SK-N-MC (cell line): ENCODE measurements at places on chromosomes 7 and 10.
A peak's percentile ranks its signal among the peaks of the same experiment; 100 is the strongest.

GRCh38 chr10:12193193-12193592 lies 2.5 kb downstream of the NUDT5 start:
- DNase-seq: no peak

DNA sequence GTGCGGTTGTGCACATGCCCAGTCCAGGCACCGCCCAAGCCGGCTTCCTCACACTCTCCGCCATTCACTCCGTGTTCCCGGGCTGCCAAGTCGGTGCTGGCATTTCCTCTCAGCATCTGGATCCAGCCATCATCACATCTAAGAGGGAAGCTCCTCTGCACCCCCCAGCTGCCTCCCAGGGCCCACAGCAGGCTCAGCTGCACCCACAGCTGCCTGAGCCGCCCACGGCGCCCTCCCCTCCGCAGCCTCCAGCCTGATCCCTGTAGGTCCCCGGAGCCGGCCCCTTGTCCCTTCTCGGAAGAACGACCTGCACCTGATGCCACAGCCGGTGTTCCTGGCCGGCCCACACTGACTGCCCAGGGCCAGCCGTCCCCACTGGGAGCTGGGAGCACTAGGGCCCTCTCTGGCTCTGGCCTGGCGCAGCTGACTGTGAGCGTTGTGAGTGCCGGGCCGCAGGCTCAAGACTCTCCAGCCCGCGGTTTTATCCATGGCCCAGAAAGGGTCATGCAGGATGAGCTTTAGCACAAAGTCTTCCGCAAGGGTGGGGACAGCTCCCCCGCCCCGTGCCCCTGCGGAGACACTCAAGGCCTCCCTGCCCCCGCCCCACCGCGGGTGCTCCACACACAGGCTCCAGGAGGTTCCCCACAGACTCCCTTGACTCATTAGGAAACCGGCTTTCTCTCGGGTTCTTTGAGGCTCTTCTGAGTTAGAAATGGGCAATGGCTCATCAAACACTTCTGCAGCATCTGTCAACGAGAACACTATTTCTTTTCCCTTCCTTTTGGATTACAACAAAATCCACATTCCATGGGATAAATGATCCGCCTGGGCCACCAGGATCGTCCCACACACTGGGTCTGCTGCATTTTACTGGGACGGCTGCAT lies 31.2 kb downstream of the CFAP46 start:
- DNase-seq: no peak

- no peak for DNase-seq
Measured at GRCh38 chr10:46234431-46235060, 52.3 kb upstream of the ANTXRL start.

DNA sequence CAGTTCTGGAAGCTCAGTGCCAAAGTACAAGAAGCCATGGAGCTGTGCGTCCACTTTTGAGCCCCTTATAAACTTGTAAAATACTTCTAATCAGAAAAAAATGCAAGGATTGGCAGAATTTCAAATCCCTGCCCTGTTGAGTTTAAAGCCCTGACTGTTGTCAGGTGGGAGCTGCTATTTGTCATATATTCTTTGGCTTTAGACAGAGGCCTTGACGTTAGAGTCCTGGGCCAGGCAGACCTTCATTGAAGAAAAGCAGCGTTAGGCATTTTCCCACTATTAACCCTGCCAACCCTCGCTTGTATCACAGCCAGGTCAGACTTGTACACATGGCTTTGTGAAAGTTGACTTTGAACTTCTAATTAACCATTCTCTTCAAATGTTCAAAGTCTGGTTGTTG lies 155.4 kb downstream of the TWIST1 start:
- no peak for DNase-seq

DNA sequence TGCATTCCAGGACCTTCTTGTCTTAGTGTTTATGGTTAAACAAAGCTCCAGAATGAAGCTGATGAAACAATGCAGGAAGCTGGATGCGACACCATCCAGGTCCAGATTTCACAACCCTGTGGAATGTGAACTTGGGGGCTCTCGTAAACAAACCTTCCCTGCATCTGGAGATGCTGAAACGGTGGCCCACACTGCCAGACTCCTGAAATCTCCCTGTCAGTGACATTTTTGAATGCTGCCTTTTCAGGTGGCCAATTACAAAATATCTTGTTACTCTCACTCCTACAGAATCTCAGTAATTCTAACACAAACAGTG lies 18.8 kb downstream of the VIPR2 start:
- no peak for DNase-seq

- no peak for DNase-seq
Measured at GRCh38 chr7:76334320-76334967, 24.3 kb downstream of the YWHAG start.

GRCh38 chr7:128352153-128352537 lies 8.4 kb upstream of the RBM28 start:
- no peak for DNase-seq

DNA sequence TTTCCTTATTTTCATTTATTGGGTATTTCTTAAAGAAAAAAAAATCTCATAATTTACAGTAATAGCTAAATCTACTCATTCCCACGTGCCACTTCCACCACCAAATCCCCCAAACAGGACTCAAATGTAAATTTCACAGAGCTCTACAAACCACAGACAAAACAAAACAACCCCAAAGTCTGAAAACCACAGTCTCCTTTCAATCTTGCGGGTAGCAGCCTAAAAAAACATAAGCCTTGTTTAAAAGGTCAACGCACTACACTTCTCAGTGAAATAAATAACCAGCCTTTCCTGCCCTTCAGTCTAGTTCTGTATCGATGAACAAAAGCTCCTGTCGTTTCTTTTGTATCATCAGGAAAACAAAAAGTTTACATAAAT lies 121.8 kb upstream of the AFAP1L2 start:
- DNase-seq: no peak

- no peak for DNase-seq
Measured at GRCh38 chr10:30029872-30030256, 29.5 kb downstream of the JCAD start.

DNA sequence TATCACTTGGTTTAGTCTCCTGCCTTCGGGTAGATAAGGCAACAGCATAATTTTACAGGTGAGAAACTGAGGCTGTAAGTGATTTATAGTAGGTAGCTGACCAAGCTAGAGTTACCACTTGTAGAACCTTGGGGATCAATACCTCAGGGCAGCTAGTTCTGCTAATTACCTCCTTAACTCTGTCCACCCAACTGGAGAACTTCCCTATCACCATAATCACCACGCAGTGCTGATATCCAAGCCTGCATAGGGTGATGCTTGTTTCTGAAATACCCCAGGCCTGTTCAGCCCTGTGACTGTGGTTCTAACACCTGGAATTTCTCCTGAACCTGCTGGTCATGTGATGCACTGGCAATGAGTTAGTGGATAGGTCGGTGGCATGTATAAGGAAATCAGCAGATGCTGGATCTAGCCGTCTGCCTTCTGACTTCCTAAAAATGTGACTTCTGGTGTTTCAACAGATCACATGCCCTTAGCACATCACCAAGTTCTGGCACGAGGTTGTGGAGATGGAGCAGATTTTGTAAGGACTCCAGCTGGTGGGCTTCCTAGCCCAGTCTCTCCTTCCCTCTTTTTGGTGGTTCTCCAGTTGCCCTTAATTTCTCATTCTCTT lies 15.3 kb downstream of the PLAU start:
- DNase-seq: no peak

GRCh38 chr7:95318501-95319100 lies 5.7 kb downstream of the PON1 start:
- no peak for DNase-seq

GRCh38 chr7:112257073-112257472 lies 50.6 kb downstream of the ZNF277 start:
- DNase-seq: no peak

DNA sequence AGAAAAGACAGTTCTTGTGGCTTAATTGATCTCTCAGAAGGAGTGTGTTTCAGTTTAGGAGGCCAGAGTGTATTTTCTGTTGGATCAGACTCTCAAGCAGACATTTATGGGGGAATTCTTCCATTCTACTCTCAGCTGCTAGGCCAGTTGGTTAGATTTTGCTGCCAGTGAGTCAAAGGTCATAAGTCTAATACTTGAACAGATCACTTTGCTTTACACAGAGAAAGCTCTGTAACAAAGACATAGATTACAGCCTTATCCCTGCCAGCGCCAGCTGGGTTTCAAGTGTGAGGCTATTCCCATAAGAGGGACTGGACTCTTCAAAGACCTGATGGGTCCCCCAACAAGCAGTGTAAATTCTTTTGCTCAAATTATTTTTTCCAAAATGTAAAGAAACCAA lies 145.6 kb upstream of the SEMA3C start:
- no peak for DNase-seq

DNA sequence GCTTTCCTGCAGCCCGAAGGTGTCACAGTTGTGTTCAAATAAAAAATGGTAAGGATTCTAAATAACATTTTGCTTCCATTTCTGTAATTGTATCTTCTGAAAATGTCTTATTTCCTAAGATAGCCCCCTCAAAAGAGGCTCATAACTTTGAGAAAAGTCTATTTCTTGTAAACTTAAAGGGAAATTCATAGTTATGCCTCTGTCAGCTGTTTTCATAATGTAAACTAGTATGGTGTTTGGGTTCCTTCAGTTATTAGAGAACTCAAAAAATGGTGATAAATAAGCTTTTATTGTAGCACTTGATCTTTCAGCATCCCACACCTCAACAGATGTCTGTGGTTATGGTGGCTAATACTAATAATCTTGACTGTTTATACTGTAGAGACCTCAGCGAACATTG lies 57.1 kb downstream of the KLHDC10 start:
- DNase-seq: no peak

- no peak for DNase-seq
Measured at GRCh38 chr10:21831986-21832820, 171.3 kb downstream of the DNAJC1 start.

DNA sequence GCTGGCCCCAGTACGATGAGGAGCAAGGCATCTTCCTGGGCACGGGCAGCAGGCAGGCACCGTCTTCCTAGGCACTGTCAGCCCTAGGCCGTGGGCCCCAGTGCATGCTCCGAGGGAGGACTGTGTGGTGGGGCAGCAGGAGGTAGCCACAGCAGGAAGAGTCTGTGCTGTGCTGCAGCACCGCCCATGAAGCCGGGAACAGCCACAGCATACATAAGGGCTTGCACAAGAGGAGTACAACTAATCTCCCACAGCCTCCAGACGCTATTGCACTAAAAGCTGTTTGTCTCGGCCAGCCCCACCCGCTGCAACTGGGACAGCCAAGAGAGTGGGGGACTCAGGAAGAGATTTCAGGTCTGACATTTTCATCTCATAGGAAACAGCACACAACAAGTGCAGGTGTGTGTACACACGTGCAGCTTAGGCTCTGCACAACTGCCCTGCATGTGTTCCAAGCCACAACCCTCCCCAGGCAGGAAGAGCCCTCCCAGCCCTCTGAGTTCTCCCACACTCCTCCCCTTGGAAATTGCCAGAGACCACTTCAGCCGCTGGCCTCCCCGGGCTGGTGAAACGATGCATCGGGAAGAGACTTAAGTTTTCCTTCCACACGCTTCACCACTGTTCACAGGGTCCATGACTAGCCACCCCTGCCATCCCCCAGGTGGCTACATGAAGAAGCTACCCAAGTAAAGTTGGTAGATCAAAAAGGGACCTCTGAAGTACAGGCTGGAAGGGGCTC lies 88.1 kb upstream of the DDC start:
- DNase-seq: no peak

- peak; percentile 10 for DNase-seq
Measured at GRCh38 chr10:22148961-22149360, 68.9 kb downstream of the EBLN1 start.

- no peak for DNase-seq
Measured at GRCh38 chr7:23287612-23288011, 11.5 kb upstream of the MALSU1 start.

DNA sequence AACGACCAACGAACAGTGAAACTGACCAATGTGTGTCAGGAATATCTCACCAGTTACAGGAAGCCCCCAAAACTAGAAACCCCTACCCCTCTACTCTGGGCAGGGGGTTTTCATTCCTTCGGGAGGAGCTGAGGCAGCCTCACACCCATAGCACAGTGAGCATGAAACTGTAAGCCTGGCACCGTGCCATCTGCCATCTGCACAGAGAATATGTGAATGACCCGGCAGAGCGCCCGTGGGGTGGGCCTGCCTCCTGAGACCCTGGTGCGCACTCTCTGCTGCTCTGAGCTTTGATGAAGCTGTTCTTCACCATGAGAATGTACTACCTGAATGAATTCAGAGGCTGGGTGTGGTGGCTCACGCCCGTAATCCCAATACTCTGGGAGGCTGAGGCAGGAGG lies 27.1 kb downstream of the DAGLB start:
- no peak for DNase-seq

GRCh38 chr7:91379236-91379635 lies 115.0 kb downstream of the FZD1 start:
- DNase-seq: no peak

DNA sequence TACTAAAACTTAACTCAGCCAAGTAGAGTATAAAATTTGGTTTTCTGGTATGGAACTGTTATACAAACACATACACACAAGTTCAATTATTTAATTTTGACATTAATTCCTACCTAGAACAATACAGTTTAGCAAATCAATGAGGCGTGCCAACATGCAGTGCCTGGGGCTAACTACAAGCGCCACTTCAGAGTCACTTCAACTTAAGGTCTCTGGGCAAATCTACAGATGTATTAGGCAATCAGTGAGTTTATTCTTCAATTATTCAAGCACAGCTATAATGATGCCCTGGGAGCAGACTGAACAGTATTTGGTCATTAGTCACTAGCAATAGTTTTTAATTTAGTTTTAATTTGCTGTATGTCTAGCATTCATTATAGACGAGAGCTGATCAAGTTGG lies 51.6 kb downstream of the HIBADH start:
- DNase-seq: peak; percentile 76

GRCh38 chr10:75612904-75613684 lies 181.7 kb downstream of the LRMDA start:
- DNase-seq: no peak

- DNase-seq: no peak
Measured at GRCh38 chr7:151177310-151177709, 9.7 kb downstream of the ASB10 start.

DNA sequence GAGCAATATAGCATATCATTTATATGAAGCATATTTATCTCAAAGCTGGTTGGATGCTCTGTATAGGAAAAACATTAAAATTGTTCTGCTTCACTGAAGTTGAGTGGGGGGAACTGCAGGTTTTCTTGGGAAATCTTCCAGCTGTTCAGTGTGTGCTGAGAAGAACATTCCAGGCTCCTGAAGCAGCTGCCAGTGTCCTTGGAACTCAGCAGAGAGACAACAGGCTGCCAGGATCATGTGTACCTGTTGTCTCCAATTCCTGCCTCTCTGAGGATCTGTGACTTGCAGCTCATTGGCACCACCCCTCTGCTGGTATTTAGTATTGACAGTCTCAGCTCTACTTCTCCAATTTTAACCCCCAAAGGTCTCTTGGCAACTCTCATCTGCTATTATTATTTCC lies 42.3 kb upstream of the PRKG1 start:
- DNase-seq: no peak

GRCh38 chr7:8184221-8184620 lies 77.7 kb downstream of the ICA1 start:
- DNase-seq: no peak

GRCh38 chr7:116236020-116236630 lies 25.8 kb downstream of the TES start:
- peak; percentile 73 for DNase-seq

GRCh38 chr10:8043569-8044306 lies 10.8 kb upstream of the GATA3 start:
- DNase-seq: no peak

GRCh38 chr10:59245686-59246085 lies 69.2 kb downstream of the PHYHIPL start:
- DNase-seq: no peak
